ENCODE measurements at places on chromosomes 5 and 9.

DNA sequence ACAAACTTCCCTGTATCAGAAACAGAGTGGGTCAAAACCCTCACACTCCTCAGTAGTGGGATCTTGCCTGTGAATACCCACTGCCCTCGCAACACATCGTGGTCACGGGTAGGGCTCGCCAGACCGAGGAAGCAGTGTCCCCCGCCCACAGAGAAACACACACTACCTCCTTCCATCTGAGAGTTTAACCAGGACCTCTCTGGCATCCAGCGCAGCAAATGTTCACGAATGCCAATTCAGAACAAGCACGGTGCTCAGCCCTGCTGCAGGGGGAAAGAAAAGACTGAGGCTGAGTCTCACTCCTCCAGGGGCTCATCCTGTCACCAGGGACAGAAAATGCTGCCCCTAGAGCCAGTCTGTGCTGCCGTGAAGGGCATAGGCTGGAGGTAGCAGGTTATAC is 42.5 kb upstream of the SYNPO start:
- no peak for DNase-seq

DNA sequence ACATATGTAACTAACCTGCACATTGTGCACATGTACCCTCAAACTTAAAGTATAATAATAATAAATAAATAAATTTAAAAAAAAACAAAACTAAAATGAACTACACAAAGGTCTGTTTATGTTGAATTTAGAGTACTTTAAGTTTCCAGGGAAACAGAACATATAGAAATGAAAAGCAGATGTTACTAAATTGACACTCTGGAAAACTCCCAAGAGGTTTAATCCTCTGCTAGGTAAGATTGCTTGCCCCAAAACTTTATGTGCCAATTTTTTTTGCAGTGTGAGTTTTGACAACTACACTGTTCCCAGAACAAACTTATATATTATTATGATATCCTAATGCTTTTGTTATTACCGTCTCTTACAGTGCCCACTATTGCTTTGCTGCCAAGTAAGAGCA is 134.3 kb upstream of the MRPS30 start:
- no peak for DNase-seq

- no peak for DNase-seq
Observed at GRCh38 chr5:315488-316209, 5.9 kb upstream of the AHRR start.

GRCh38 chr9:68500457-68501381 is 40.0 kb downstream of the TMEM252 start:
- DNase-seq = no peak

DNA sequence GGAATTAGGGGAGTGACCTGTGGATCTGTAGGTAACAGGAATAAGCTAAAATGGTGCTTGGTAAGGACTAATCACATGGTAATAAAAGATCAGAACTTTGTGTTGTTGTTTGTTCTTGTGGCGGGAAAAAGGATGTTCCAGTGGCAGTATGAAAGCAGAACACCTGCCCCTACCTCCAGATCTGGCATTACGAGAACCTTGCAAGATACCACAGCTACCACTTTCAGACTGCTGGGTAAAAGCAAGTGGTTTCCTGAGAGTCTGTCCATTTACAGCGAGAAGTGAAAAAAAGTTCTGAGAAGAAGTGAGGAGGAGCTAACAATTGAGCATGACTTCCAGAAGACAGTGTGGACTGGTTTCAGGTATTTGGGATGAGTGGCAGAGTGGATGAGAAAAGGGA is 252.5 kb downstream of the TLE4 start:
- DNase-seq = no peak

- no peak for DNase-seq
Observed at GRCh38 chr9:85716031-85716877, 25.5 kb downstream of the AGTPBP1 start.

GRCh38 chr9:107751567-107752210 is 262.1 kb upstream of the KLF4 start:
- no peak for DNase-seq

DNA sequence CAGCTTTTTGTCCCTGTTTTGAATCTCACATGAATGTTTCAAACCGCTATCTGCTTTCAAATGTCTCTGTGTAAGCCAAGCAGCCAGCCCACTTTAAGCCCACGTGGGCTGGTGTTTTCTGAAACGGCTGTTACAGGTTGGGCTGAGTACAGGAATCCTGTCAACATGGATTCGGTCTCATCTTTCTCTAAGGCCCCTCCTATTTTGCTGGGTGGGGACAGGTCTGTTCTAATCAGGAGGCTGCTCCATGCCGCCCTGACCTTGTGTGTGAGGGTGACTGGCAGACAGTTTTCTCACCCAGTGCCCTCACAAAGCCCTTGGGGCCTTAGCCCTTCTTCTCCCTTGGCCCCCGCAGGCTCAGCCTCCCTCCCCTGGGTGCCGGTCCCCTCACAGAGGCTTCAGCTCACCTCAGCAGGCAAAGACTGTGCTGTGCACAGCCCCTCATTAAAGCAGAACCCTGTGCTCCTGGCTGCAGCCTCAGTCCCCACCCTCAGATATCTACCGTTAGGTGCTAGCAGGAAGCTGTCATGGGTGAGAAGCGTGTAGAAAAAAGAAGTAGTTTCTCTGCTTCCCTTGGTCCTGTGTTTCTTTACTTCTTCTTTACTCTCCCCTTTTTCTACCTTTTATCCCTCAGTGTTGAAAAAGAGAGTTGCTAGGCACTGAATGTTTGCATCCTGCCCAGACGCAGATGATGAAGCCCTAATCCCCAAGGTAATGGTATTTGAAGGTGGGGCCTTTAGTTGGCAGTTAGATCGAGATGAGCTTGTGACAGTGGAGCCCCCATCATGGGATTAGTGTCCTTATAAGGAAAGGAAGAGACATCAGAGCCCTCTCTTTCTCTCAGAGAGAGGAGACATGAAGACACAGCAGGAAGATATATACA is 205.7 kb downstream of the ADAMTS12 start:
- no peak for DNase-seq

DNA sequence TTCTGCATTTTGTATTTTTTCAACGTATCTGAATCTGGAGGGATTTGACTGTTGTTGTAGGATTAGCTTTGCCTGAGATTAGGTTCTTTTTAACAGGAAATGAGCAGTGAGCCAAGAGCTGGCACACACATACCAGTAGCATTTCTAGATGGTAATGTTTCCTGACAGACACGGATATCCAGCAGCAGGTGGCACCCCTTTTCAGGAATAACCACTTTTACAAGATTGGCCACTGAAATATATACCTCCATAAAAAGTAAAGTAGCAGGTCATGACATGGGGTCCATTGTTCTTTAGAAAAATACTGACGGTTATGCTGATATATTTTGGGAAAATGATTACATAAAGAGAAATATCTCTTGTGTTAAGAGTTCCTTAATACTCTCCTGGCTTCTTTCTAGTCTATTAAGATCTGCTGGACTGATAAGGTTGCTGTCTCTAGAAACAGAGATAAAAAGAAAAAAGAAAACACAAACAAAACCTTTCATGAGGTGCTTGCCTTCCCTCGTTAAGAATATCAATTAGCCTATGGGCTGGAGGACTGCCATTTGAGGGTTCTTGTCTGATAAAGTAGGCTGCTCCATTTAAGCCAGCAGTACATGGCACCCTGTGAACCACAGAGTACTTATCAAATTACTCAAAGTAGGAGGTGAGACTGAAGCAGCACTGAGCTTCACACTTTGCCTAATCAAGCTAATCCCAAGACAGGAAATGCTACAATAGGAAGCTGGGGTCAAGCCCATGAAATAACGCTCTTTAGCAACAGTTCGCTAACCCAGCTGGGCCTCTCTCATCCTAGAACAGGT is 101.6 kb upstream of the PCA3 start:
- no peak for DNase-seq

DNA sequence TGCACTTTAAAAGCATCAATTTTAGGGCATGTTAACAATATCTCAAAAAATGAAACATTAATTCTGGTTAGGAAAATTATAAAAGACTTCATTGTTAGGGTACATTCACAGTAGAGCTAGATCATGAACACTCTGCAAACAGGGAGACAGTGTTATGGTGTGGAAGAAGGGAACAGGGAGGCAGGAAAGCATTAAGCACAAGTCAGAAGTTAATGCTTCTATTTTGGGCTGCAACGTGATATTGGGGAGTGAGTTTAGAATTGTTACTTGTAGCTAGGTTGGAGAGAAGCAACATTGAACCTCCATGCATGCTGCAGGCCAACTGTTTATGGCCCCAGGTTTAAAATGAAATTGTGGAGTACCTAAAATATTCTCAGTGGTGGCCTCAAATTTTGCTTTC is 278.1 kb upstream of the NMUR2 start:
- DNase-seq = no peak

GRCh38 chr5:159211729-159212174 is 2.4 kb upstream of the RNF145 start:
- no peak for DNase-seq

DNA sequence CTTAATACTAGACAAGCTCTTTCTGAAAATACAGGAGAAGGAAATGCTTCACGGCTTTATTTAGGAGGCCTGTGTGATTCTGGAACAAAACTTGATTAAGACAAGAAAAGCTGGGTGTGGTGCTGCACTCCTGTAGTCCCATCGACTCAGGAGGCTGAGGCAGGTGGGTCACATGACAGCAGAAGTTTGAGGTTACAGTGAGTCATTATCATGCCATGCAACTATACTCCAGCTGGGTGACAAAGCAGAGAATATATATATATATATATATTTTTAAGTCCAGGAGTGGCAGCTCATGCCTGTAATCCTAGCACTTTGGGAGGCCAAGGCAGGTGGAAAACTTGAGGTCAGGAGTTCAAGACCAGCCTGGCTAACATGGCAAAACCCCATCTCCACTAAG is 33.1 kb upstream of the SPIN1 start:
- no peak for DNase-seq

DNA sequence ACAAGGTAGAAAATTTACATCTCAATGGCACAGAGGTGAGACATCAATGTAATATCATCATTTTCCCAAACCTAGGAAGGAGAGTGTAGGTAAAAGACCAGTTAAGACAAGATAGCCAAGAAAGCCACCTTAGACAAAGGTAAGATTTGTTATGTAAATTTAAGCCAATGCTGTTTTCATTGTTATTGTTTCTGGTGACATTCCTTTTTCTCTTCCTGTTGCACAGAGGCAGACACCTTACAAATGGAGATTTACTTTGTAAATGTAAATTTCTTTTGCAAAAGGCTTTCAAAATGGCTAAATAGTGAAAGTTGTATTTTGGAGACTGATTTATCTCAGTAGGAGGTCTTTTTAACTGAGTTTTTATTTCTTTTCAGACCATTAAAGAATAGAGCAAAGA is 159.1 kb downstream of the YIPF5 start:
- DNase-seq = no peak

DNA sequence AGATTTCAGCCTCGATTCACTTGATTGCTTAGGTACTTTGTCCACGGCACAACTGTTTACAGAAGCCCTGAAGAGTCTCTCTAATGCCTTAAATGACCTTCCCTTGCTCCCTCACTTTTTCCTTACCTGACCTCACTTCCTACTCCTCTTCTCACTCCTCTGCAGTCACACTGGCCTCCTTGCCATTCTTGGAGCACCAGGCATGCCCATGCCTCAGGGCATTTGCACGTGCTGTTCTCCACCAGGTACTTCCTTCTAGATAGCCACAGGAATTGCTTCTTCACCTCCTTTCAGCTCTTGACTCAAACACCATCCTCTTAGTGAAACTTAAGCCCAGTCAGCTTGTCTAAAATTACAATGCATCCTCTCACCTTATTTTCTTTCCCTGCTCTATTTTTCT is 52.4 kb upstream of the TRAF1 start:
- DNase-seq = no peak

DNA sequence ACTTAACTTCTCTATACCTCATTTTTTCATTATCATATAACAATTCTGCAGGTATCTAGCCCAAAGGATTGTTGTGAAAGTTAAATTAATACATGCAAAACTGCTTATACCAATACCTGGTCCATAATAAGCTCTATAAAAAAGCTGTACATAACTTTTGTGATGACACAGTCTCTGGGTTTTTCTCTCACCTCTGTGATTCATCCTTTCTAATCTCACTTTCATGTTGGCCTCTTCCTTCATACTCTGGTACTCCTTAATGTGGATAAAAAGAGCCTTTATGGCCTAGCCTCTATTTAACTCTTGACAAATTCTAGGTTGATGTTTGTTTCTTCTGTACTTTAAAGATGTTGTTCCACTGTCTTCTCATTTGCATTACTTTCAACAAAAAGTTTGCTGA is 162.9 kb upstream of the ACOT12 start:
- no peak for DNase-seq

GRCh38 chr5:167953151-167953798 is 338.2 kb upstream of the WWC1 start:
- no peak for DNase-seq

- DNase-seq = no peak
Observed at GRCh38 chr5:58127255-58128220, 332.3 kb downstream of the PLK2 start.

- DNase-seq = no peak
Observed at GRCh38 chr9:129282272-129282671, 104.2 kb upstream of the IER5L start.

DNA sequence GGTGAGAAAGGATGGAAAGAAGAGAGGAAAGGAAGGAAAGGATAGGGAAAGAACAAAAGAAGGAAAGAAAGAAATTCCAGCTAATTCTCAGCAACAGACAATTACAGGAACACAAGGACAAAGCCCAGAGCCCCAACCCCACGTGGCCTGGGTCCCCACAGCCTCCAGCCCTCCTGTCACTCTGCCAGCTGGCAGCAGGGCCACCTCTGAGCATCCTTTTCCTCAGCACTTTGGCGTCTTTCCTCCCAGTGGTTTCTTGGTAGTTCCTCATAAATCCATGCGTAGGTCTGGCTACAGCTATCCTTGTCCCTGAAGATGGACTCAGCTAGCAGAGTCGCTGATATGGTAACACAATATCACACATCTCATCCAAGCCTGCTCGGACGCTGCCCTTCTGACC is 28.3 kb downstream of the ADAMTS2 start:
- no peak for DNase-seq

GRCh38 chr5:82704381-82704780 is 372.8 kb downstream of the TMEM167A start:
- DNase-seq = no peak

DNA sequence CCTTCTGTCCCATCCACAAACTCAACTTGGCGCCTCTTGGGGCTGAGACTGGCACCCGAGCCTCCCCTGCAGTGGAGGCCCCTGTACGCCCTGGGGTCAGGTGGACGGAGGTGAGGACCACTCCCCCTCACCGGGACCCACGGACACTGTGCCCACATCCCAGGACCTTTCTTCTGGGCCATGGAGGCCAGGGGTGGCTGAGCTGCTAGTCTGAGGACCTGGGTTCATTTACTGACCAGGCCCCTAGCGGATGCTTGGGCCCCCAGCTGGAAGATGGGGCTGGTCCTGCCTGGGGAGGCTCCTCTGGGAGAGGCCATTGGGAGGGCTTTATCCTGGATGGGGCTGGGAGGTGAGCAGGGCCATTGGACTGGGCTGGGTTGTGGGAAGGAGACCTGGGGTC is 16.9 kb upstream of the SLC6A19 start:
- DNase-seq = no peak

DNA sequence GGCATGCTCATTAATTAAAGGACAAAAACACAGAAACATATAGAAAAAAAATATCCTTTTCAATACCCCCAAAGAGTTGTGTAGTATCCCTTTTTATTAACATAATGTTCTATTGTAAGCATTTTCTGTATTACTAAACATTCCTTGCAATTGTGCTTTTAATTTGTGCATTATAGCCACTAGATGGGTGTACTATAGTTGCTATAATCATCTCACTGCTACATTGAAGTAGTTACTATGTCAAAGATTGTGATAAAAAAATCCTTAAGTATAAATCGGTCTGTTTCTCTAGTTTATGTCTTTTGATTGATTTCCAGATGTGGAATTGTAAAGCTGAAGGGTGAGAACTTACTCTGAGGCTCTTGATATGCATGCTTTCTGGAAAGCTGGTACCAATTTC is 21.4 kb downstream of the FREM1 start:
- no peak for DNase-seq

GRCh38 chr5:136000932-136001331 is 27.9 kb upstream of the TGFBI start:
- no peak for DNase-seq
